ENCODE measurements at places on chromosomes 12 and 14.

GRCh38 chr14:65261425-65261920 lies 151.1 kb upstream of the FUT8 start:
- DNase-seq: no peak

DNA sequence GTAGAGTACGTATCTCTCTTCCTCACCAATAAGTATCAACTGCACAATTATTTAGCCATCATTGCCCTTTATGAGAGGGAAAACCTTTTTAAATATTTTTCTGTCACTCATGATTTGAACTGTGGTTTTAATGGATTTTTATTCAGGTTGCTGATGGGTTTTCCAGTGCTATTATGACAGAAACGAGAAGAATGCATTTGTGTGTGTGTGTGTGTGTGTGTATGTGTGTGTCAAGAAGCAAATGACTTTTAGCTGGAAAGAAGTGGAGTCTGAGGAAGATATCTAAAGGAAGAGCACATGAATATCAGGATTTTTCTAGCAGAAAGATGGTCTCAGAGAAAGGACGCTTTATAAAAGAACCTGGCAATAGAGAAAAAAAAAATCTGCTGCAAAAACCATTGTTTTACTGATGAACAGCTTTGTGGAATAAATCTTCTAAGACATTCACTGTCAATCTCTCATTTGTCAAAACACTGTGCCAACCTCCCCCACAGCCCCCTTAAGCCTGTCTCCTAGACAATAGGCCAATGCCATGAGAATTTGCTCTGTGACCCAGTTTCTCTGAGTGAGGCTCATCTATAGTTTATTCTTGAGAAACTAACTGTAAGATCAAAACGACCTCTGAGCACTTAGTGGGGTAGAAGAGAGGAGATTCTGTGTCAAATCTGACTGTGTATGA lies 417.7 kb downstream of the FLRT2 start:
- DNase-seq: no peak

- DNase-seq: peak; percentile 94
These were observed at the start of gene KIF21A for GRCh38 chr12:39443081-39443928. Gene KIF21A (minus strand): TSS chr12:39443120. CDS start chr12:39442970, 150 bp downstream.

- DNase-seq: no peak
These were observed 50.3 kb downstream of the DAO start for GRCh38 chr12:108930155-108930554.

DNA sequence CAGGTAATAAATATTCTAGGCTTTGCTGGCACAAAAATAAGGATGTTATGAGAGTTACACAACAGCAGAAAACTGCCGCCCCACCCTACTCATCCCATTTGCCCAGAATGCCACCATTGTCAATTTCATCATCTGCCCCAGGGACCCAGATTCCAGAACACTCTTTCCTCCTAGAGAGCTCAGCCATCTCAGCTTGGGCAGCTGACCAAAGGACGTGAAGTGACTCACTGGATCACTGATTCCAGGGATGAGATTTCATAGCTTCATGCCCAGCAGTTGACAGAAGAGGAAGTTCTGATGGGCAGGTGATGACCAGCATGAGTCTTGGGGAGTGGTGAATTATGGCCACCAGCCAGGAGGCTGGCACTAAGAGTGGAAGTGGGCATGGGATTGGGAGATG lies 450.3 kb downstream of the RMST start:
- no peak for DNase-seq

DNA sequence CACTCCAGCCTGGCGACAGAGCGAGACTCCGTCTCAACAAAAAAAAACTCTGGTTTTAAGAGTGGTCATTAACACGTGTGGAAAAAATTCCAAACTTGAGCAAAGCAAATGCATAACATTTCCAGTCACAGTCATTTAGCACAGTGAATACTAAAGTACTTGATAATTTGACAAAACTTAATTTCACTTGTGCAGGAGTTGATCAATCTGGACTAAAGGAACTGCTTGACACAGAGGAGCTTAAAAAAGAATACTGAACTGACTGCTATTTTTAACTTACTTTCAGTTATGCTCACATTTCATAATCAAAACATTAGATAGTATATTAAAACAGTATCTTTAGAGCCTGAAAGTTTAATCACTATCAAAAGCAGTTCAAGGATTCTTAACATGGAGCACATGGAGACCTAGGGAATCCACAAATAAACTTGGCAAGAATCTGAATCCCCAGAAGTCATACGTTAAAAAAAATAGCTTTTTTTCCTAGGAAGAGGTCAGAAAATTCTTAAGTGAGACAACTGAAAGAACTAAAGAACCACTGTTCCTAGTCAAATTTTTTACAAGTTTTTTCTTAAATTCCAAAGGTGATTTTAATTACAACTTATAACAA lies 7.4 kb downstream of the UBE2N start:
- no peak for DNase-seq

GRCh38 chr14:73789989-73790581 lies 61.5 kb upstream of the PTGR2 start:
- no peak for DNase-seq

DNA sequence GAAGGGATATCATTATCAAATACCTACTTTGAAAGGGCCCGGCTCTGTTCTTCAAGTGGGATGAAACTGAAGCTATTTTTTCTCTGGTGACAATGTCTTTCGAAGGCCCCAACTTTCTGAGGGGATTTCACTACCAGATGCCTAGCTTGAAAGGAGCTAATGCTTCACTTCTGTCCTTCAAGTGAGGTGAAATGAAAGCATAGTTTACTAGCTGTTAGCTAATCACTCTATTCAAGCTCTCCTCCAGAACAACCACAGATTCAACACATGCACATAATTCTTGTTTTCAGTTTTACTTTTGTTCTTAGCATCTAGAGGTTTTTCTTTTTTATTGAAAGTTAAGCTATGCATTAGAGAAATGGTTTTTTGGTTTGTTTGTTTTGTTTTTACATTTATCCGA lies 571.4 kb downstream of the NOVA1 start:
- DNase-seq: no peak

DNA sequence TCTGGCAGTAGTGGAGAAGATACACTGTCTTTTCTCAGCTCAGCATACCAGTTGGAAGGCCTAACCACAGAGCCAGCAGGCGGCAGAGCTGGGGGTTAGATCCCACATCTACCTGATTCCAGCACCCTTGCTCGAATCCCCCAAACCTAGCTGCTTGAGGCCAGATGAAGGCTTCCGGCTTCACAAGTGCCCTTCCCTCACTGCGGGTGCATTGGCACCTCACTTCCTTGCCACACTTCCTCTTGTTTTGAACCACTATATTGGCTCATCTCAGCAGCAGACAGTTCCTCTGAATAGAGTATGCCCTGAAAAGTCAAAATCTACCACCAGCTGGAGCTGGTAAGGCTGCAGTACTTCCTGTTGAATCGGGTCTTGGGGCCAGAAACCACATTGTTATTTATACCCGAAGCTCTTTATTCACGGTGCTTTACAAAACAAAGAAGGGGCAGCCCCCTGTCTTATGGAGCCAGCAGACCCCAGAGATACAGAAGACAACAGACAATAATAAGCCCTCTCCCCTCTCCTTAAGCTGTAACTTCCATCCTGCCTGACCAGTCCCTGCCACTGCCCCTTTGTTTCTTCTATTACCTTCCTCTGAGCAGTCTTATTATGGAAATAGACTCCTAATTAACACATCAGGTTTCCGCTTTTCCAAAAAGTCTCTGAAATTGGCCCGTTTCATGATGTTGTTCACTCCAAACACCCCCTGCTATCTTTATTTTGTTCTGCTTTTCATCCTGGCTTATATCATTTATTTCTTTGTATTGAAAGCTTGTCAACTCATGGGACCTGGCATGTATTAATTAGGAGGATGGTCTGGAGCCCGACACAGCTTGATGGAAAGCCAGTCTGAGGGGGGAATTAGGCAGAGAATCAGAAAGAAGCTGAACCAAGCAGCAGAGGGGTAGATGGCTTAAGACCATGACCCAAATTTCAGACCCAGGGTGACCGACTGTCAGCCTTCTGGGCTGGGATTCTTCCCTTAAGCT lies 233.5 kb downstream of the EFCAB11 start:
- no peak for DNase-seq

- peak; percentile 88 for DNase-seq
These were observed 628 bp upstream of the TSHR start for GRCh38 chr14:80954687-80955299.

DNA sequence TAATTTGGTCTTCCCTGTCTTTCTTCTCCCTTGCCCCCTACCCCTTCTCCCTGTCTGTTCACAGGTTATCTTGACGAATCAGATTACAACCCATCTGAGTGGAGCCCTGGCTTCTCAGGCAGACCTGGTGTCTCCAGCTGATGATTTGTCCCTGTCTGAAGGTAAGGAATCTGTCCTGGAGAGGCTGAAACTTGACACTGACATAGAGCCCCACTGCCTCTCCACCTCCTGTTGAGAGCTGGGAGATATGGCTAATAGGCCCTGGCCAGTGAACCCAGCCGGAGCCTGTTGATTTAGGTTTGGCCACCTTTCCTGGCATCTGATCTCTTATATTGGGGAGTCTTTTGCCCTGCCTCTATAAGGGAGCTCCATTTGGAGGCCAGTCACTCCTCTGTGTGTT lies 472.2 kb downstream of the RAD51B start:
- DNase-seq: no peak

GRCh38 chr12:92739113-92739512 lies 36.3 kb downstream of the PLEKHG7 start:
- no peak for DNase-seq

- no peak for DNase-seq
These were observed 25.8 kb downstream of the GPR135 start for GRCh38 chr14:59439256-59439965.

DNA sequence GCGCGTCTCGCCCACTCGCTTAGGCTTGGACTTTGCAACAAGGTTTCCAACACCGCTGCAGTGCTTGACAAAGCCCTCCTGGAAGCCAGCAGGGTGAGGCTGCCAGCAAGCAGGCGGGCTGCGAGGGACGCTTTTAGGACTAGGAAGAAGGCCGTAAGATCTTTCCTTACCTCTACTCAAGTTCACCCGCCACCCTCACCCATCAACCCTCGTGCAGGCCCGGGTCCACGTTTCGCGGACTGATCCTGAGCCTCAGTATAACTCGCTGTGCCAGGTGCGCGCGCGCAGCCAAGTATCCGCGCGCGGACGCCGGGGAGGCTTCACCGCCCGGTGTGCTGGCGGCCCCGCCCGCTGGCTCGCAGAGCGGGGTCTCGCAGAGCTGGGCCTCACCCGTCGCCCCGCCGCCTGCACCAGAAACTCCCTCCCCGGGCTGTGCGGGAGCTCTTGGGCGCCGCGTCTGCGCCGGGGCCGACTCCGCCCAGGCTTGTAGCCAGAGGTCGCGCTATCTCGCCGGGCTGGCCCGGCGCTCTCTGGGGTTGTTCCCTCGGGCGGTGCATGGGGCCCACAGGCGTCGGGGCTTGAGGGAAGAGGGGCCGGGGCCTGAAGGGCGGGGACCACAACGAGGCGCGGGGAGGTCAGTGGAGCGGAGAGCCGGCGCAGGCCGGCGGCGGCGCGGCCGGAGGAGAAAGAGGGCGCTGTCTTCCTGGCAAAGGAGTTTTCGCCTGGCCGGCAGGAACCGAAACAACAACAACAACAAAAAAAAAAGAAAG lies 7.6 kb upstream of the SIX1 start:
- peak; percentile 91 for DNase-seq

GRCh38 chr12:4816744-4817525 lies 92.8 kb upstream of the KCNA1 start:
- no peak for DNase-seq

- DNase-seq: peak; percentile 42
These were observed 32.6 kb downstream of the DDX11 start for GRCh38 chr12:31106101-31106803.

GRCh38 chr12:53726946-53727309 lies 324 bp downstream of the CALCOCO1 start:
- DNase-seq: no peak

DNA sequence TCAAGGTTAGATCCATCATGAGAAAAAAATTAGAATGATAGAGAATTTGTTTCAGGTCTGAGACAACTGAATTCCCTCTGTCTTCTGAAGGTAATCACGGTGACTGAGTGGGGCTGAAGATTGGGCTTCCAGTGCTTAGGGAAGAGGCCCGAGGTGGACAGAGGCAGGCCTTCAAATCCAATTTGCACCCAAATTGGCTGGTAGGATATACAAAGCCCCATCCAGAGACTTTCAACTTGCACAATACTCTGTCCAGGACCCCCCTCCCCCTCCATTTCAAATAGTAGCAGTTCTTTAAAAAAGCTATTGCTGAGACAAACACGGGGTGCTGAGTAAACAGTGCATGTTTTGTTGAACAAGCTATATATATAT lies 3.6 kb upstream of the FOXG1 start:
- no peak for DNase-seq

DNA sequence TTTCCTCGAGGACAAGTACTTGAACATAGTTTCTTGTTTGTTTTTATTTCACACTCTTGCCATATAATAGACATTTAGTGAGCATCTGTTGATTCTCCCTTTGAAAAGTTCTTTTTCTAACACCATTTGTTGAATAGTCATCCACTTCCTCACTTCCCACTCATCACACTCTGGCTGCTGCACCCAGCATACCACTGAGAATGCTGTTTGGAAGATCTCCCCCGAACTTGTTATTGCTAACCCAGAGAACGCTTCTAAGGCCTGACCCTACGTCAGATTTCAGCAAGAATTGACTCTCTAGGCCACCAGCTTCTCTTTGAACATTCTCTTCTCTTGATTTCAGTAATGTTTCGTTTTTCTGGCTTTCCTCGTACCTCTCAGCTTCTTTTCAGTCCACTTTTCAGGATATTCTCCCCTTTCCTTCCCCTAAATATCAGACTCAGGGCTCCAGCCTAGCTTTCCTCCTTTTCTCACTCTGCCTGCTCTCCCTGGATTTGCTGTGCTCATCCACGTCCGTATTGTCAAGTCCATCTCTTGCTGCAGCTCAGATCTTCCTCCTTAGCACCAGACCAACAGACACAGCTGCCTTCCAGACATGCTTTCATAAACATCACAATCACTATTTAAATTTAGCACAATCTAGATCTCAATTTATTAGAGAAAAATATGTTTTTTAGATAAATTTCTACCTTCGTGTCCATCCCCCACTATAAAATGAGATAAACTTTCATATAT lies 94.0 kb upstream of the SLC38A4 start:
- no peak for DNase-seq

GRCh38 chr14:103227094-103227768 lies 104.0 kb downstream of the TNFAIP2 start:
- DNase-seq: no peak

DNA sequence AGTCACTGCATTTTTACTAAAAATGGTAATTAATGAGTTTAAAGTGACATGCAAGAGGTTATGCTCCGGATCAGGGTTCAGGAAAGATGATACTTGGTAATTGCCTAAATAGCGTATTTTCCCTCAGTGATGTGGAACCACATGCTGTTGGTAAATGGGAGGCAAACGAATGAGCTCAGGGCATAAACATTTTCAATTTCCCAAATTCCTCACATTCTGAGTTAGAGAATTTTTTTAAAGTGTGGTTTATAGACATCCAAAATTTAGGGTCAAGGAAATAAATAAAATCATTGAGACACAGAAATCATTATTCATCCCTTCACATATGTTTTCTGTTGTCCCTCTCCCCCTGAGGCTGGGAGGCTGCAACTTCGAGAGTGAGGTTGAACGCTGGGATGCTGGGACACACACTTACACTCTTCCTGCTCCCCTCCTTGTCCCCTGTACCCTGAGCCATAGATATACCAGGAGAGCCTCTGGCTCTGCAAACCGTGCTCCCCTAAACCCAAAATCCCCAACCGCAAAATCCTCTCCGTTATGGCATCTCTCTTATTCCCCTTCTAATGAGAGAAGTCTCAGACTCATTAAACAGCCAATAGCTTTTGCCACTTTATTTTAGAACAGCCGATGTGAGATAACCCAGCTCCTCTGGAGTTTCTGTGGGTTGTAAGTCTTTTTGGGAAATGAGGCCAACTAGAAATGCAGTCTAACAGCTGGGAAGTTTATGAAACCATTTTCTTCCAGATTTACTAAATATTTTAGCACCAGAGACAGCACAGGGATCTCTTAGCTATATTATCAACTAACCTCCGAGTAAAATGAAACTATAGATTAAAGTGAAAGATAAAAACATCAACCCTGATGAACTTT lies 21.4 kb upstream of the ADGRD1 start:
- DNase-seq: peak; percentile 23
